ENCODE measurements at places on chromosomes 6 and 20.

GRCh38 chr6:31918069-31918720, 9.3 kb upstream of the C2 start:
- DNase-seq = no peak

- DNase-seq = no peak
Observed at GRCh38 chr6:18142591-18142861, 12.4 kb downstream of the TPMT start.

DNA sequence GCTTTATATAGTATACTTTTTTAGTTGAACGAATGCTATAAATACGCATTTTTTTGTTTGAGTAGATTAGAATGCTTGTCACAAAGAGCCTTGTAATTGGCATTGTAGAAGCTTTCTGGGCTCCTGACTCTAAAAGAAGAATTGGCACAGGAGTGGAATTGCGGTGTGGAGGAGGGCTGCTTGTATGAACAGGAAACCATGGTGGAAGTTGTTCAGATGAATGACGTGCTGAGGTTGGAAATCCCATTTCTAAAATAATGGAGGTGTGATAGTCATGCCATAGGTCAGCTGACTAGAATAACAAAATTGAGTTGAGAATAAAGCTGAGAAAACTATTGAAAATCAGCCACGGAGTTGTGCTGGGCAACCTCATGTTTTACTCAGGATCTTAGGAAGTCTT, 174.9 kb downstream of the QKI start:
- DNase-seq = no peak

- no peak for DNase-seq
Observed at GRCh38 chr6:14706378-14706929, 539.4 kb upstream of the JARID2 start.

DNA sequence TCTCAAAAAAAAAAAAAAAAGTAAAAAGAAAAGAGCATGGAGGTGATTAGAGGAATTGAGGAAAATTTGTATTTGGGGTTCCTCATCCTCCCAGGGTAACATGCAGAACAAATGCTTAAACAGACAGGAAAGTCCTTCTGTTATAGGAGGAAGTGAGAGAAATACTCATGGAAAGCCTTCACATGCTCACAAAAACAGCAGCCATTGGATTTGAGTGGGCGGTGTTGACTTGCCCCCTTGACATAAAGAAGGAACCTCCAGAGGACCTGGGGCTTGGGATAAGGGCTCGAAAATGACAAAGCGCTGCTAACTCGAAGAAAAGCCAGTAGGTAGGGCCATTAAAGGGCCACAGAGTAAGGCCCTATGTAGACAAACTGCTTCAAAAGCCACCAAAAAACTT, 17.5 kb upstream of the SAMHD1 start:
- no peak for DNase-seq

GRCh38 chr6:139364302-139364981, 10.0 kb downstream of the CITED2 start:
- DNase-seq = peak; percentile 63

DNA sequence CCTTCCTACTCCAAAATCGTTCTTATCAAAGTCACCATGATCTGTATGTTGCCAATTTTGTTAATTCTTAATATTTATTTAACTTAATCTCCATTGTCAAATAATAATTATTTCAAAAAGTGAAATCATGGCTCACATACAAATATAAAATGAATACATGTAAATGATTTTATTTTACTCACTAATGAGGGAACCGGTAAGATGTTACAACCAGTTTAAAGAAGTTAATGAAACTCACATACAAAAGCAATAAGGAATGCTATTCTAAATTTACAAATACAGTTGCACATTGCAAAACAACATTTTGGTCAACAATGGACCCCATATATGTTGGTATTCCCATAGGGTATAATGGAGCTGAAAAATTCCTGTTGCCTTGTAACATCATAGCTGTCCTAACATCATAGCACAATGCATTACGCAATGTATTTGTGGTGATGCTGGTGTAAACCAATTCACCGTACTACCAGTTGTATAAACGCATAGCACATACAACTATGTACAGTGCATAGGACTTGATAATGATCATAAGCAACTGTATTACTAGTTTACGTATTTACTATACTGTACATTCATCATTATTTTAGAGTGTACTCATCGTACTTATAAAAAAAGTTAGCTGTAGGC, 6.5 kb upstream of the SLC22A16 start:
- DNase-seq = no peak

GRCh38 chr20:40883097-40883496, 145.5 kb upstream of the TOP1 start:
- DNase-seq = no peak

DNA sequence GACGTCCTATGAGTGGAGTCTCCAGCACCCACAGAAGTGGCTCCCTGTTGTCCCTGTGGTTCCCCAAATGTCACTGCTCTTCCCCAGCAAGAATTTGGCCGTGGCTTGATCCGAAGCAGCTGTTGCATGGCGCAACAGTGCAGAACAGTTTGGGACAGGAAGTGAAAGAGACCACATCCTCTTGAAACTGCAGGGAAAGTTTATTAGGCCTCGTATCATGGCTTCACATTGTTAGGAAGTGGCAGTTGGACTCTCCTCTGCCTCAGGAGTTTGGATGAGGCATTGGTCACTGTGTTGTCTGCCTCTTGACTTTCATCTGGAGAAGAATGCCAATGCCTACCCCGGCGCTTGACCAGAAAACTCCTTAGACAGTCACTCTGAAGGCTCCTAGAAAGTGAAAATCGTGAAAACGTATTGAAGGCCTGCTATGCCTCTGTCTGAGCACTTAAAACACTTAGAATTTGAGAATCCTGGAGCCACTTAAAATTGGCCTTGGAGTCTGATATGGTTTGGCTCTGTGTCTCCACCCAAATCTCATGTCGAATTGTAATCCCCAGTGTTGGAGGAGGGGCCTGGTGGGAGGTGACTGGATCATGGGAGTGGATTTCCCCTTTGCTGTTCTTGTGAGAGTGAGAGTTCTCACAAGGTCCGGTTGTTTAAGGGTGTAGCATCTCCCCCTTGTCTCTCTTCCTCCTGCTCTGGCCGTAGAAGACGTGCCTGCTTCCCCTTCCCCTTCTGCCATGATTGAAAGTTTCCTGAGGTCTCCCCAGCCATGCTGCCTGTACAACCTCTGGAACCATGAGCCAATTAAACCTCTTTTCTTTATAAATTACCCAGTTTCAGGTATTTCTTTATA, 334.9 kb upstream of the JARID2 start:
- no peak for DNase-seq

GRCh38 chr6:124963416-124963785, 1.2 kb downstream of the RNF217 start:
- DNase-seq = peak; percentile 71

DNA sequence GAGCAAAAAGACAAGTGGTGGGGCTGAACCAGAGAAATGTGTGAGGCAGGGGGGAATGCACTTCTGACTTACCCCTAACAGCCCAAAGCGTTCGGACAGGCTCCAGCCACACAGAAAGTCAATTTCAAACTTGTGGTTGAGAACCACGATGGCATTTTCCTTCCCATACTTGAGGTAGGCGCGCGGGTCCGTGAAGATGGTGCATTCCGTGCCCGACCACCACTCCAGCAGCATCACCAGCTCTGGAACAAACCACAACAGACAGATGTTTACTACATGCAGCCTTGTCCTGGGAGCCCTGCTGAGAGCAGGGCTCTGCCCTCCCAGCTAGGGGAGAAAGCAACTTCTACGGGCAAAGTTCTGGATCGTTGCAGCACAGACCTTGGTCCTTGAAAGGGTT, 107.7 kb downstream of the AGPAT4 start:
- no peak for DNase-seq

DNA sequence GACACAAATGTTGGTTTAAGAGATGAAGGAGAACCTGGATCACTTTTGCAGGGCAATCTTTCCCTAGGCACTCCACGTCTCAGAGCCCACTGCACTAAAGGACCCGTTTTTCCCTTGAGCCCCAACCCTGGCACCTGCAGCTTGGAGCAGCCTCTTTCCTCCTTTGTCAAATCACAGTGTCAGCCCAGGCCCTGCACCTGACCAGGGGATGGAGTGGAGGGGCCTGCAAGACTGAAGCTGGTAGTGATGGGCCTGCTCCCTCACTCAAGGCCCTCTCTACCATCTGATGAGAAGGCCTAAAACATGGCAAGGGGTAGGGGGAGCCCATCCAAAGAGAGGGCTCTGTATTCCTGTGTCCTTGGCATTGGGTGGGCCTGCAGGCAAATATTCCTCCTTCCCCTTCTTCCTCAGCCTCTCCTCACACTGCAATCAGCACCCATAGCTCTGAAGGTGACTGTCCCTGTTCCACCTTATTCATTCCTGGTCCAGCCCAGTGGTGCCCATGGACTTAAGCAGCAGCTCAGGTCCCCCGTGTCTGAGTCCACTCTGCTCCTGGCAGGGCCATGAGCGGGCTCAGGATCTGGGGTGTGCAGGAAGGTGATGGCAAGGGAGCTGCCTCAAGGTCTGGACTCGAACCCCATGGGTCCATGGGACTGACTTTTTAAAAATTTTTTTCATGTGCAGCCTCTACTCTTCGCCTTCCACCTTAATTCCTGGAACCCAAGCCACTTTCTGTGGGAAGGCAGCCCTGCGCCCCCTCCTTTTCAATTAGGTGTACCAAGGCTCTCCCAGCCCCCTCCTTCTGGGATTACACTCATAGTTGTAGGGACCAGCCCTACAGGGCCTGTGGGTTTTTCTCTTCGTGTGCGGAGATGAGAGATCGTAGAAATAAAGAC, 6.7 kb downstream of the RAET1G start:
- DNase-seq = no peak

- no peak for DNase-seq
Observed at GRCh38 chr20:46272389-46273047, 35.8 kb downstream of the CDH22 start.

DNA sequence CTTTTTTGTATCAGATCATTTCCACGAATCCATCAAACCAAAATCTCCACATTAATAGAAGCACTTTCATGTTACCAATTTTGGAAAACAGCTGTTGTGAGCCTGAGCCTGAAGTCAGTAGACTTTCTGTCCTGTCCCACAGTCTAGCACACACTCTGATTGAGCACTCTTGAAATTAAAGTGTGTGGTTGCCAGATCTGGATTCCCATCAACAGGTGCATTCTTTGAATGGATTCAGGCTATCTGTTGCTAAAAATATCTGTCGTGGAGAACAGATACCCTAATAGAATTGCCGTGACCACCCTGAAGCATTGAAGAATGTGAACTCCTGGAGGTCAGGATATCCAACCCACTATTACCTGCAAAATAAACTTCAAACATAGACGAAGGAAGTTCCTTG, 73.3 kb downstream of the TFAP2A start:
- no peak for DNase-seq

DNA sequence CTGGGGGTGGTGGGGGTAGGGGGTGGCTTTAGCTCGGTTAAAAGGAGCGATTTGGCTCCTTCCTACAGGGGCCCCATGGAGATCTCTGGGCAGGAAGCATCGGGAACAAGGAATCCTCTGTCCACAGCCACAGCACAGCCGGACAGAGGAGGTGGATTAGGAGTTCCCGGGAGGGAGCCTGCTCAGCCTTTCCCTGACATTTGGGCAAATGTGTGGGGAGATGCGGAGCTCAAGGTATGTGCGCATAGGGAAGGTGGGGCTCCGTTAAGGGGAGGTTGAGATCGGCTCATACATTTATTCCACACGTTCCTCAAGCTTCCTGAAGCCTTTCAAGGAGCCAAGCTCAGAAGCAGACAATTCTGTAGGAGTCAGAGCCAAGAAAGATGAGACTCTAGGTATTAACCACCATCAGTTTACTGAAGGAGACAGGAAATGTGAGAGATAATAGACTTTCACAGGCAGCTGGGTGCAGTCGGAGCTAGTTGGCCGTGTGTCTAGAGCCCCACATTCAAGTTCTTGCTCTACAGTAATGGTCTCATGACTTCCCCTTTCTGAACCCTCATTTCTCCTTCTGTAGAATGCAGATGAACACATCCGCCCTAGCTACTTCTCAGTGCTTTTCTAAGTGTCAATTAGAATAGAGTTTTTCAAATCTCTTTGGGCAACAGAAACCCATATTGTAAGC, 40.8 kb upstream of the EPB41L1 start:
- DNase-seq = no peak

GRCh38 chr20:14197097-14197496, 140.3 kb downstream of the FLRT3 start:
- no peak for DNase-seq

GRCh38 chr6:55601120-55601519, 22.1 kb upstream of the HMGCLL1 start:
- DNase-seq = no peak

DNA sequence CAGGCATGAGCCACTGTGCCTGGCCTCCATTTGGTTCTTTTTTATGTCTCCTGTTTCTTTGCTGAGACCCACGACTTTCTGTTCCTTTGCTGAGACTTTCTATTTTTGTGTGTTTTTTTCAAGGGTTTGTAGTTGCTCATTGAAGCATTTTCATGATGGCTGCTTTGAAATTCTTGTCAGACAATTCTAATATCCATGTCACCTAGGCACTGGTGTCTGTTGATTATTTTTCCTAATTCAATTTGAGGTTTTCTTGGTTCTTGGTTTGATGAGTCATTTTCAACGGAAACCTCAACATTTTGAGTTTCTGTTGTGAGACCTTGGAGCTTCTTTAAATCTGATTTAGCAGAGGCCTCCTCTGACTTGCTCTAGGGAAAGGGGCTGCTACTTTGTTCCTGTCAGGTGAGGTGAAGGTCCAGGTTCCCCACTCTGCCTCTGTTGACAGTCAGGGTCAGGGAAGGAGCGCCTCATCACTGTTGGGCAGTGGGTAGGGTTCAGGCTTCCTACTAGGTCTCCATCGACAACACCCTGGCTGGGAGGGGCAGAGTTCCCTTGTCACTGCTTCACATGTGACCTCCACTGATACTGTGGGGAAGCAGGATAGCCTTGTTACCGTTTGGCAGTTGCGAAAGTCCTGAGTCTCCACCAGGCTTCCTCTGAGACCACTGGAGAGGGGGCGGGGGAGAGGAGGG, 67.2 kb upstream of the RNF24 start:
- DNase-seq = peak; percentile 31

DNA sequence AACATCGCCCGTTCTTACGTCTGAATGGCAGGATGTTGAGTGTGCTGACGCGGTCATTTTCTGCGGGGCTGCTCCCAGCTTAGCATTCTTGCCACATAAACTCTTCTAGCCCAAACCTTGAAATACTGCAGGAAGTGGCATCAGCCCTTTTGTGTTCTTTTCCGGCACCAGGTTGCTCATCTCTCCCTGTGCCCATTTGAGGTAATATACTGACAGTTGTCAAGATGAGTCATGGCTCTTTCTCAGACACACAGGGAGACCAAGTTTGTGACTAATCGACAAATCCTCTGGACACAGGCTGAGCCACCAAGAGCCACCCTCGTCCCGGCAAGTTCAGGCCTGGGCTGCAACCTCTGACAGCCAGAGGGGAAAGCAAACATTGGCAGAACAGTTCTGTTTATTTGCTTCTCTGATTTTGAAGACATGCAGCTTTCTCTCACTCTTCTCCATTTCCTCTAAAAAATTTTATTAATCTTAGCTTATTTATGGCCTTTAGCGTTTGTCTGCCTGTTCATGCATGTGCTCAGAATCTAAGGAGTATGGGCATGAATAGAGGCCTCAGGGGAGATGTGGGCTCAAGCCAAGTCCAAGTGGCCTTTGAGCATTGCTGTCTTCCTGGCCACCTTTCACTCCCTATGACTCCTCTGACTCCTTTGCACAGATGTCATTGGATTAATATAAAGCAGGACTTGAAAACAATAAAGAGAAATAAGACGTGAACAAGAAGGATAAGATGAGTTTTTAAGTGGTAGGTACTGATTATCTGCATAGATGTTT, 328.2 kb upstream of the JAG1 start:
- DNase-seq = no peak

Data from NCI-H82 (cell line).